ENCODE measurements at places on chromosomes 11 and 22.

GRCh38 chr11:73746701-73747100, 14.2 kb downstream of the RAB6A start:
- DNase-seq: no peak

DNA sequence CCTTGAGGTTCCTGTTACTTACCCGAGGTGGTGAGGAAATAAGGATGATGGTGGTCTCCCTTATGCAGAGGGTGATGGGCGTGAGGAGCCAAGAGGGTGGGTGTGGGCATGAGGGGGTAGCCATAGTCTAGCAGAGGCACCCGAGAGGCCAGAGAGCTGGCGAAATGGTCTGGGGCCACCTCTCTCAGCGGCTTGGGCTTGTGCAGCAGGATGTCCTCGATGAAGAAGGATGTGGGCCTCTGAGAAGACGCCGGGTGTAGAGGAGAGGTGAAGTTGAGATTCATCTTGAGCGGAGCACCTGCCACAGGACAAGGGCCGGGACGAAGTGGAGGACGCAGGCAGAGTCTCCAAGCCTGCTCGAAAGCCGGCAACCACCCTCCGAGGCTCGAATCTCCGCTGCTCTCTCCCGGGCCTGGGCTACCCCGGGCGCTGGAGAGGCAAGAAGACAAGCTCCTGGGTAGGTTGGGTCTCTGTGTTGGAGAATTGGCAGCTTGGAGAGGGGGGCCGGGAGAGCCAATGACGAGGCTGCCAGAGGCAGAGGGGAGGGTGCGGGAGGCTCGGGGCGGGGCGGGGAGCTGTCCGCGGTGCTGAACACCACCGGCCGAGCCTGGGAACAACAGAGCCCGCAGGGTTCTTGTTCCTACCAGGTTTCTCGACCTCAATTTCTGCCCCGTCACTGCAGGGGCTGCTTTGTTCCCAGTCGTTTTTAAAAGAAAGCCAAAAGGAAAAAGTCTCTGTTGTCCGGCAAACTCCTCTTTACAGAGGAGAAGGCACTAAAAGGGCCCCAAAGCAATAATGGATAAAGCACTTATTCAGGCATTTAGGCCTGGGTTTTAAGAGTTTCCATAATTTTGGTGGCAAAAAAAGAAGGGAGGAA, at the start of gene BSX:
TSS of gene BSX (minus strand) at position 447 of the 877 bp plus-strand sequence. CDS start at position 284, 163 bp downstream.
- DNase-seq: peak; percentile 20

- no peak for DNase-seq
These were observed 5.1 kb upstream of the FBLN1 start for GRCh38 chr22:45497351-45498145.

- DNase-seq: no peak
These were observed 90.6 kb downstream of the DSCAML1 start for GRCh38 chr11:117706322-117706814.

DNA sequence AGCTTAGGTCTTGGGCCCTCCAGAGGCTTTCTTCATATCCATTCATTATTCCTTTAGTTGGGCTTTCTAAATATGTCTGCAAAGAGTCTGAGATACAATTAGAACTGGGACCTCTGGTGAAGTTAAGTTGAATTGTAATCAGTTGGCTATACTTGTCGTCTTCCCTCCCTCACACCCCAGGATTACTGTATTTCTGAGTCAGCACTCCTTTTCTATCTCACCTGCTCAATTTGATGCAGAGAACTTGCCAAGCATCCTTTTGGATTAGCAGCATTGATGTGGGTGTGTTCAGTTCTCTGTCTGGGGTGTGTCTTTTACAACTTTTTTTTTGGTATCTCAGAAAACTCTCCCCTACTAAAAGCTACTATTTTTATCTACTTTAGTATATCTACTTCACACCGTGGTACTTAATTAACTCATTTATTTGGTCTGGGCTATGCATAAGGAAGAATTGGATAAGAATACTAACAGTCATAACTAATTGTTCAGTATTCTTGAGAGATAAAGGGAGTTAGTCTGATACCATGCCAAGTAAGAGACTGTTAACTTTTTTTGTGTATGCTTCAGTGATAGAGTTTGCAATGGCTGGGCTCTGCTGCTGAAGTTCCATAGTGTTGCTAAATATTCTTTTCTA, 15.1 kb downstream of the CTNND1 start:
- DNase-seq: no peak

Data from CD4-positive, alpha-beta T cell treated with Interleukin-15 for 1 hour (primary cell).